Transverse colon (tissue), 4 donors: ENCODE measurements at places on chromosomes 7 and 10. TPM values are rescaled to one million over a fixed set of nuclear protein-coding genes. Genes with fewer than 3 reads are reported as not detected.
A peak's percentile ranks its signal among the peaks of the same experiment; 100 is the strongest.

CYP26A1 gene
- total RNA-seq = not detected

CROT gene
- 39.2 TPM for total RNA-seq

CTNNA3 gene
- total RNA-seq = 2.1 TPM

PIK3CG gene
- 0.60 TPM for total RNA-seq

HSPA14 gene
- total RNA-seq = 15.4 TPM

AGBL3 gene
- total RNA-seq = not detected

AMZ1 gene
- total RNA-seq = not detected

SPOCK2 gene
- total RNA-seq = 24.7 TPM

GRCh38 chr10:113176652-113177155, 226.7 kb downstream of the TCF7L2 start:
- DNase-seq = no peak

DNA sequence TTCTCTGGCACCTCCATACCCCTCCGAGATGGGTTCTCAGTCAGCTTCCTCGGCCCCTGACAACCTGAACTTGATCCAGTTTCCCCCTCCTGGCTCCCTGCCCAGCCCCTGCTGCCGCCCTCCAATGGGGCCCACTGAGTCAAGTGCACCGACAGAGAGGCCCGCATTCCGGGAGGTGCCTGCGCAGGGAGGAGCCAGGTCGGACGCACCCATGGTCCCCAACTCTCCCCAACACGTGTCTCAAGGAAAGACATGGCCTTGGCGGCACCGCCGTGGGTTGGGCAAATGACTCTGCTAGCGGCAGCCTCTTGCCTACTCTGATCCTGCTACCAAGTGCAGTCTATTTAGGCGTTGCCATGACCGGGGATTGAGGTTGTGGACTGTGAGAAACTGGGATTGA, 275.3 kb downstream of the SNX13 start:
- no peak for DNase-seq

DNA sequence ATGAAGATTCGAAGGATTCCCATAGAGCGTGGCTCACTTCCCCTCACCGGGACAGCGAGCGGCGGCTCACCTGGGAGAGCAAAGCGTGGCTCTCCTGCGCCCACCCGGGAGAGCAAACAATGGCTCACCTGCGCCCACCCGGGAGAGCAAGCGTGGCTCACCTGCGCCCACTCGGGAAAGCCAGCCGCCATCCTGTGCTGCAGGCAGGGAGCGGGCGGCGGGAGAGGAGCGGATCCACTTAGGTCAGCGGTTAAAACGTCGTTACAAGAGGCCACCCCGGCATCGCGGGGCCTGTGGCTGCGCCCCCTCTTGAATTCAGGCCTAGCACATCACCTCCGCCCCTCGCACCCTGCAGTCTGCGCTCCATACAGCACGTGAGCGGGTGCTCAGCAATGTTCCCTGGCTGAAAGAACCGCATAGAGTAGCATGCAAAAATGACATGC, 461 bp upstream of the FIGNL1 start:
- DNase-seq = peak; percentile 16

- DNase-seq = no peak
Observed at GRCh38 chr7:33760834-33761233, 144.5 kb upstream of the BMPER start.

- DNase-seq = no peak
Observed at GRCh38 chr7:87375662-87376435, 30.4 kb downstream of the CROT start.

DNA sequence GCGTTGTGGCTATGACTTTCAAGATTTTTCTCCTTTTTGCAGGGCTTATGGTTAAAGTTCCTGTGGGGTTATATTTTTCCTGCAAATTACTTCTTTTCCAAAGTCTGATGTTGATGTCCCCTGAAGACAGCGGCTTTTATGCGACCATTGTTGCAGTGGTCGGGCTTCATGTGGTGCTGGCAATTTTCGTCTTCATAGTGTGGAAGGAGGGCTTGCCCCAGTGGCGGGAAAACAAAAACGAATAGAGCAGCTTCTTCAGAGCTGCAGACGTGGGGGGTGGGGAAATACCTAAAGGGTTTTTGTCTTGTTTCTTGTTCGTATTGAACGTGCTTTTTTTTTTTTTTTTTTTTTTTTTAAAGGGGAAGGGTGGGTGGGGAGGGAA, 53.8 kb downstream of the MCMBP start:
- DNase-seq = no peak

DNA sequence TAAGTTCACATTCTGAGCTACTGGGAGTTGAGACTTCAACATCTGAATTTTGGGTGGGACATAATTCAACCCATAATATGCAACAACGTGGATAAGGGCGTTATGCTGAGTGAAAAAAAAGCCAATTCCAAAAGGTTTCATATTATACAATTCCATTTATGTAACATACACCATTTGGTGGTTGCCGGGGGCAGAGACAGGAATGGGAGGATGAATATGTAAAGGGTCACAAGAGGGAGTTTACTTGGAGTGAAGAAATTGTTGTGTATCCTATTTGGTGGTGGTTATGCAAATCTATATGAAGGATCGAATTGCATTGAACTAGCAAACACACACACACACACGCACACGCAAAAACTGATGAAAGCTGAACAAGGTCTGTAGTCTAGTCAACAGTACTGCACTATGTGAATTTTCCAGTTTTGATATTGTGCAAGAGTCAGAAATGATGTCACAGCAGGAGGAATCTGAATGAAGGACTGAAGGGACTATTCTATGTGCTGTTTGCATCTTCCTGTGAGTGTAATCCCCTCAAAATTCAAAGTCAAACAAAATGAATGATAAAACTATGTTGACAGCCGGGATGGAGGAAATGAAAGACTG, 249.2 kb upstream of the HABP2 start:
- DNase-seq = no peak

- no peak for DNase-seq
Observed at GRCh38 chr7:131076711-131077181, 250.9 kb upstream of the MKLN1 start.

- DNase-seq = peak; percentile 65
Observed at GRCh38 chr10:133013463-133013862, 71.1 kb upstream of the CFAP46 start.

- no peak for DNase-seq
Observed at GRCh38 chr10:129380279-129380678, 86.8 kb upstream of the MGMT start.

- DNase-seq = no peak
Observed at GRCh38 chr10:115063701-115064658, 29.2 kb upstream of the ATRNL1 start.

DNA sequence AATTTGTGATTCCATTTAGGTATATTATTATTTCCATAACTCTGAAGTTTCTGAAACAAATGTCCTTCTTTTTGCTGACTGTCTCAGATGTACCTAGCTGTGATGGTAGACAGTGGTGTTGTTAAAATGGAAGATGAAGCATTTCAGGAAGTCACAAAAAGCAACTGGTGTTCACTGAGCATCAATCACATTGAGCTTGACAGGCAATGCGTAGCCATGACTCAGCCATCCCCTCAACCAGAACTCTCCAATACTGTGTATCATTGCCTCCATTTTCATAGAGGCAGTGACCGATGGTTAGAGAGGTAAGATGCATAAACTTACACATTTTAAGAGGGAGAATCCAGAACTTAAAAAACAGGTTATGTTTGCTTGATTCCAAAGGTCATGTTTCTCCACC, 434.0 kb downstream of the INHBA start:
- DNase-seq = no peak

DNA sequence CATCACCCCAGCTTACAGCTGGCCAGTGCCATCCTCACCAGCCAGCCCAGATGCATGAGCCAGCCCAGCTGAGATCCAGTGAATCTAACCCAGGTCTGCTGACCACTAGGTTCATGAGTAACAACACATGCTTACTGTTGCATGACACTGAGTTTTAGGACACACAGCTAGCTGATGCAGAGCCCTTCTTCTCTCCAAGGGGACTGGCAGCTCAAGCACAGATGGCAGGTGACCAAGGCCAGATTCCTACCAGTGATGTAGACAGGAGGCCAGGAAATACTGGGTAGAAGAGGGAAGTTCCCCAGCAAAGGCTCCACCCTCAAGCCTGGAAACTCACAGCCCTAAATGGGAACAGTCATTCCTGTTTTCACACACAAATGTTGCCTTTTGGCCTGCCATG, 236.6 kb downstream of the GRID1 start:
- DNase-seq = no peak

DNA sequence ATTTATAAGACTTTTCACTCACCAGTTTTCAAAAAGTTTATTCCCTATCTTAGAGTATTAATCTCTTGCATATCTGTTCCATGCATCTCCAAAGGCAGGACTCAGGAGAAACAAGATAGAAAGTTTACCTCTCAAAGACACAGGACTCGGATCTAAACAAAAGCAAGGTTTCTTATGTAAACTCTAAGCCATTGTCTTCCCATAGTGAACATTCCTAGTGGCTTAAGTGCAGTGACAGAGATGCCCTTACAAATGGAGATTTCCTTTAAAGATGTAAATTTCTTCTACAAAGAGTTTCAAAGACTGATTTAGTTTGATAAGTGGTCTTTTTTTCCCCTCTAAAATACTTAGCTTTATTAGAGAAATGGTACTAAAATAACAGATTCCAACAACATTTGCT, 209.8 kb downstream of the ACTR3B start:
- DNase-seq = no peak

DNA sequence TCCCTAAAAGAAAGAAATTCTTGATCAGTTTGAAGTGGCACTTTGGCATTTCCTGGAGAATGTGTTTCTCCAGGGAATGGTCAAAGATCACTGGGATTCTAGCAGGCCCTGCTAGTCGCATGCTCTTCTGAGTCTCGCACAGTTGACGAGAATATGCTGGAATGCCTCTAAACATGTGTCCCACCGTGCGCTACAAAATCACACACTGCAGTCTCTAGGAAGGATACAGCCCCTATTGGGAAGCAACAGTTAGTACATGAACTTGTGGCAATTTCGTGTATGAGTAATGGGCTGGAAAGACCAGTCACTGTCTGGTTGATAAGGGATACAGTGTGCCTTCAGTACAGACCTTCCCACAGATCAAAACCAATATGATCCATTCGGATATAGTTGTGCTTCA, 257.9 kb downstream of the PRPF18 start:
- no peak for DNase-seq

- no peak for DNase-seq
Observed at GRCh38 chr7:3598854-3599253, 297.8 kb downstream of the SDK1 start.

DNA sequence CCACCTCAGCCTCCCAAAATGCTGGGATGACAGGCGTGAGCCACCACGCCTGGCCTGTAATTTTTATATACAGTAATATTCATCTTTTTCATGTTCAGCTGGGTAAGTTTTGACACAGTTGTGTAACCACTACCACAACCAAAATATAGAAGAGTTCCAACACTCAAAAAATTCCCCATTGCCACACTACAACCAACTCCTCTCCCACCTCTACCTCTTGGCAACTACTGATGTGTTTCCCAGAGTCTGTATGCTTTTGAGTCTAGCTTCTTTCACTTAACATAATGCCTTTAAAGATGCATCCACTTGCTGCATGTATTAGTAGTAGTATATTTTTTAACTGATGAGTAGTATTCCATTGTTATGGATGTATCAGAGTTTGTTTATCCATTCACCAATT, 90.7 kb downstream of the SRPK2 start:
- no peak for DNase-seq

DNA sequence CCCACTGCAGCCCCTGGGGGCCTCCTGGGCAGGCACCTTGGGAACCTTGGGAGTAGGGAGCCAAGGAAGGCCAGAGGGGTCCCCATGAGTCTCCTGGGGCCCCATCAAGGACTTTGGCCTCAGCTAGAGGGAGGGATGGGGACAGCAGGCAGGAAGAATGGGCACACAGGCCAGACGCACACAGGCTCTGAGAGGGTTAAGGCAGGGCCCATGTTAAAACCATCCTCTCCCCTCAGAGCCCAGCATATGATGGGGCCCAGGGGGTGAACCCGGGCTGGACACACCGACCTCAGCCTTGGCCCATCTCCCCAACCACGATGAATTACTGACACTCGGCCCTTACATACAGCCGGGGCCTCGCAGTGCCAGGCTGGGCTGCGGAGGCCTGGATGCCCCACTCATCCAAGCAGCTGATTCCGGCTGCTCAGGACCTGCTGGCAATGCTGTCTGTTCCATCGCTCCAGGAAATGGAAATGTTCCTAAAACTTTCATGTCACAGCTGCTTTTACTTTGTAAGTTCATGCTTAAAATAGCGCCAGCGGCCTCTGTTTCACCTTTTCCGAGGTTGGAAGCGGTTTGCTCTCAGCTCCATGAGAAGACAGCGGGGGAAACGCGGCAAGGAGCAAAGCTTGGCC, 17.3 kb upstream of the INPP5A start:
- peak; percentile 16 for DNase-seq
